ENCODE measurements at places on chromosomes 7 and 10.

GRCh38 chr7:95586951-95587301 is 9.4 kb downstream of the PDK4 start:
- DNase-seq = no peak

DNA sequence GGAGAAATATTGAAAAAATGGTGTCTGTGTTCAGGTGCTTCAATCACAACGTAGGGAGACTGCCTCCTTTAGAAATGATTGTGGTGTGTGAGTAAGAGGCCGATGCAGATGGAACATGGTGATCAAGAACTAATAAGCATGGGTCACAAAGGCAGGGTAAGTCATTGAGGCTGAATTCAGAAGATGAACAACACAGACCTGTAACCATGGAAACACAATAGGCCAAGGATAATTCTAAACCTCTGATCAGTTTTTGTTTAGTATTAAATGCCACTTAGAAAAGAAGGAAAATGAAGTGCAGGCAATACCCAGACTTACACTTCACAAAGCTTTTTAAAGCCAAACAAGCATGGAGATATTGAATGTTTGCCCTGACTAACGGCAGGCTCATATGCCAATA is 32.8 kb upstream of the TAS2R16 start:
- DNase-seq = no peak

DNA sequence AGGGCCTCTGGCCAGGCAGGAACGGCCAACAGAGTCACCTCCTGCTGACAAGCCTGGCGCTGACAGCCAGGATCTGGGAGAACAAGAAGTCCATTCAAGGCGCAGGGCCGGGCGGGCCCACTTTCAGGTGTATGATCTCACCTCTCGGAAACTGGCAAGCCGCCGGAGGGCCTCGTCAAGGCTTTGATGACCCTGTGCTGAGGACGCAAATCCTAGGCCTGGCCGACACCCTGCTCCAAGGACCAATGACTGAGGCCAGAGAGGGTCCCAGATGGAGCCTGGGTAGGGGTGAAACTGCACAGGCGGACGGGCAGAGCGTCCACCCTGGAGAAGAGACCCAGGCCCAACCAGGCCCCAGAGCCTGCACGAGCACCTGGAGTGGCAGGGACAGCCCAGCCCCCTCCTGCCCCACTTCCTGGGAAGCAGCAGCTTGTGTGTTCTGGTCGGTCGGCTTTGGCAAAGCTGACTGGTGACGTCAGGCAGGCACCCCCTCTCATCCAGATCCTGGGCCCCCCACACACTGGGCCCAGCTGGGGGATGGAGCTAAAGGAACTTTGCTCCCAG is 30.6 kb downstream of the MYL10 start:
- no peak for DNase-seq

DNA sequence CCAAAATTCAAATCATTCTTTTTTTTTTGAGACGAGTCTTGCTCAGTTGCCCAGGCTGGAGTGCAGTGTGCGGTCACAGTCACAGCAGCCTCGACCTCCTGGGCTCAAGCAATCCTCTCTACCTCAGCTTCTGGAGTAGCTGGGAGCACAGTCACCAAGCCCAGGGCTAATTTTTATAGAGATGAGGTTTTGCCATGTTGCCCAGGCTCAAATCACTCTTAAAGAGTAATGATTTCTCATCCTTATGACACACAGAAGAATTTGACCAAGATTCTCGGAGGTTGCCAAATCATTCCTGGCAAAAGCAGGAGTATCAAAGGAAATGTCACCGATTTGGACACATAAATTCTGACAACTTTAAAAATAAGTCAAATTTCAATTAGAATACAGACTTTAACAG is 39.1 kb downstream of the SIRT1 start:
- DNase-seq = no peak

GRCh38 chr10:75592791-75593643 is 161.6 kb downstream of the LRMDA start:
- no peak for DNase-seq

GRCh38 chr7:137935884-137936508 is 65.9 kb downstream of the CREB3L2 start:
- DNase-seq = peak; percentile 76

Data from suppressor macrophage treated with lipopolysaccharide for 4 hours (primary cell).